Regular cardiac myocyte (primary cell): ENCODE measurements at places on chromosomes 13 and 19. TPM values are rescaled to one million over a fixed set of nuclear protein-coding genes. Genes with fewer than 3 reads are reported as not detected.

The LILRA1 gene
- not detected in 2 replicates for total RNA-seq

The SYNE4 gene
- 0.19 and 0.28 TPM in 2 replicates for total RNA-seq

The MYPOP gene
- 0.77 and 2.0 TPM in 2 replicates for total RNA-seq

The NOTCH3 gene
- total RNA-seq, result 151 and 182 TPM in 2 replicates

The CAB39L gene
- total RNA-seq, result 7.5 and 7.9 TPM in 2 replicates

The APC2 gene
- 0.19 and 0.28 TPM in 2 replicates for total RNA-seq

The ANO8 gene
- total RNA-seq, result 3.1 and 4.5 TPM in 2 replicates

The PSG7 gene
- total RNA-seq, result under 0.01 TPM in 2 replicates

The ZNF333 gene
- 18.4 and 21.4 TPM in 2 replicates for total RNA-seq

The OCEL1 gene
- total RNA-seq, result 0.77 and 2.3 TPM in 2 replicates

The KIR2DL3 gene
- not detected in 2 replicates for total RNA-seq

The TLE6 gene
- 0.77 and 1.7 TPM in 2 replicates for total RNA-seq

The NOVA2 gene
- total RNA-seq, result under 0.01 TPM in 2 replicates

The AXL gene
- 224 and 501 TPM in 2 replicates for total RNA-seq

The CLDND2 gene
- total RNA-seq, result not detected in 2 replicates

The FPR1 gene
- total RNA-seq, result 0.56 and 0.96 TPM in 2 replicates

The LACC1 gene
- total RNA-seq, result 7.5 and 87.7 TPM in 2 replicates

The ZNF227 gene
- total RNA-seq, result 17.2 and 17.3 TPM in 2 replicates

The AP1M2 gene
- total RNA-seq, result 2.9 TPM in 1 of 2 replicates, not detected in the other

The ZNF546 gene
- 6.7 and 7.6 TPM in 2 replicates for total RNA-seq

The MARK4 gene
- 8.8 and 9.6 TPM in 2 replicates for total RNA-seq

The LILRB4 gene
- total RNA-seq, result not detected in 2 replicates

The SHD gene
- total RNA-seq, result not detected in 2 replicates

The NLRP5 gene
- under 0.01 TPM in 1 of 2 replicates, not detected in the other for total RNA-seq

The DIAPH3 gene
- 7.0 and 25.9 TPM in 2 replicates for total RNA-seq

The JSRP1 gene
- total RNA-seq, result under 0.01 TPM in 1 of 2 replicates, not detected in the other

The IL11 gene
- 4.8 and 26.3 TPM in 2 replicates for total RNA-seq

The B9D2 gene
- total RNA-seq, result 3.1 and 6.5 TPM in 2 replicates

The PIN1 gene
- total RNA-seq, result 77.2 and 144 TPM in 2 replicates

The ERICH6B gene
- not detected in 2 replicates for total RNA-seq

The FFAR2 gene
- not detected in 2 replicates for total RNA-seq

The PALM gene
- total RNA-seq, result 3.8 and 13.8 TPM in 2 replicates

The IFNL1 gene
- not detected in 2 replicates for total RNA-seq

The FGF9 gene
- under 0.01 TPM in 1 of 2 replicates, not detected in the other for total RNA-seq

The KLK4 gene
- not detected in 2 replicates for total RNA-seq

The EBI3 gene
- total RNA-seq, result 0.19 and 0.28 TPM in 2 replicates

The MRPS12 gene
- 20.9 and 47.7 TPM in 2 replicates for total RNA-seq

The STAP2 gene
- total RNA-seq, result 2.3 and 5.6 TPM in 2 replicates

The OR4F17 gene
- total RNA-seq, result not detected in 2 replicates

The CNMD gene
- not detected in 2 replicates for total RNA-seq

The CYP2A7 gene
- not detected in 2 replicates for total RNA-seq

The CEACAM3 gene
- not detected in 2 replicates for total RNA-seq

The TGDS gene
- 16.1 and 19.0 TPM in 2 replicates for total RNA-seq

The RAB20 gene
- 9.6 and 36.6 TPM in 2 replicates for total RNA-seq

The NKPD1 gene
- under 0.01 and 0.56 TPM in 2 replicates for total RNA-seq

The SMIM44 gene
- not detected in 2 replicates for total RNA-seq

The ZNF682 gene
- 1.7 and 3.9 TPM in 2 replicates for total RNA-seq

The GGN gene
- total RNA-seq, result 0.28 and 0.77 TPM in 2 replicates

The GPR183 gene
- total RNA-seq, result 0.19 and 0.28 TPM in 2 replicates

The RTBDN gene
- not detected in 2 replicates for total RNA-seq

The MAG gene
- total RNA-seq, result 0.96 TPM in 1 of 2 replicates, not detected in the other

The SUGP2 gene
- 28.0 and 30.7 TPM in 2 replicates for total RNA-seq

The ZNF578 gene
- 3.5 and 6.2 TPM in 2 replicates for total RNA-seq

The ZNF728 gene
- 0.19 and 1.1 TPM in 2 replicates for total RNA-seq

The PTPRH gene
- total RNA-seq, result 6.5 and 21.4 TPM in 2 replicates

The OLFM2 gene
- total RNA-seq, result 2.9 and 37.5 TPM in 2 replicates
